ENCODE measurements at places on chromosomes 13 and 19.

- no peak for DNase-seq
Observed at GRCh38 chr13:20848944-20849343, 53.6 kb downstream of the XPO4 start.

GRCh38 chr19:10155839-10156238 is 36.1 kb upstream of the EIF3G start:
- no peak for DNase-seq

GRCh38 chr19:54684527-54684926 is 21.7 kb downstream of the LILRB4 start:
- no peak for DNase-seq

DNA sequence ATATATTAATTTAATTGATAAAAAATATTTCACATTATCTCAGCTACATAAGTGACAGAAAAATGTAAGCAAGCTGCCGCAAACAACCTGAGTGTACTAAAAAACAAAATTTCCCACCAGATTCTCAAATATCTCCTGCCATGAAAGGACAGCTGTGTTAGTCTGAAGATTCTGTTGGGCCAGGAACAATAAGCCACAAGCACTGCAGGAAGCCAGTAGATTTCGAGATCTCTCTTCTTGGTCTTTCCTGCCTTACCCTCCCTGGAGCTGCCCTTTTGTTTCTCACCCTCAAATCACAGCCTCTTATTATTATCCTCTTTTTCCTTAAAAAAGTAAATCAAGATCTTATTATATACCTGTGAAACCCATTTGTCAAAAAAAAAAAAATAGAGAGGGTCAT is 165.6 kb downstream of the EFNB2 start:
- no peak for DNase-seq
